ENCODE measurements at places on chromosomes 7 and 10.

DNA sequence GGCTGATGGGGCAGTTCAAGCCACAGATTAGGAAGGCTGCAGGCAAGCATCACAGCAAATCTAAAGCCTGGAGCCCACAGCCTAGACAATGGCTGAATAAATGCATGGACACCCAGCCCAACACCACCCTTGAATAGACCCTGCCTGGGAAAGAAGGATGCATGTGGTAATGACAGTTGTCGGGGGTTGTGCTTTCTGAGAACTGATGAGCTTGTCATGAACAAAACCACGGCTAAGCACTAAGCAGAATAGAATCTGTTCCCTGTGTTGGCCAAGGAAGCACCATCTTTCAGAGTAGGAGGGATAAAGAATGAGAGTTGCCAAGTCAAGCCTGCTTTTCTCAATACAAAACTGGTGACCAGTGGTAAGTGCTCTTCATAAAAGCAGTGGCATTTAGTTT is 66.1 kb upstream of the JCAD start:
- no peak for DNase-seq

DNA sequence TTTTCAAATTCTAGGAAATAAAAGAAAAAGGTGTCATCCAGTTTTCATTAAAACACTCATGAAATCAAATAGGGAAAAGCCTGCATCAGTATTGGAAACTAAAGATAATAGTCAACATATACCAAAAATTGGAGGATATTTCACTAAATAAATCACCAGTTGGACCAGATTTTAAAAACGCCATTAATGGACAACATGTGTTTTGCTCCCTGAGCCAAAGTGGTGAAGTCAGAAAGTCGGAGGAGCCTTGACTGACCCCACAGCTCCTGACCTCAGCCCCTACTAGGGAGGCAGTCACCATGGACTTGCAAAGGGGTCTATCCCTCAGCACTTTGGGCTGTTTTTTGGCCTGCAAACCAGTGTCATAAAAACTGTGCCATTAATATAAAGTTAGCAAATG is 98.3 kb upstream of the SEC61G start:
- DNase-seq = no peak

- DNase-seq = no peak
Observed at GRCh38 chr7:70602117-70602516, 529.8 kb upstream of the GALNT17 start.

- DNase-seq = no peak
Observed at GRCh38 chr7:135602304-135602703, 44.6 kb downstream of the NUP205 start.

DNA sequence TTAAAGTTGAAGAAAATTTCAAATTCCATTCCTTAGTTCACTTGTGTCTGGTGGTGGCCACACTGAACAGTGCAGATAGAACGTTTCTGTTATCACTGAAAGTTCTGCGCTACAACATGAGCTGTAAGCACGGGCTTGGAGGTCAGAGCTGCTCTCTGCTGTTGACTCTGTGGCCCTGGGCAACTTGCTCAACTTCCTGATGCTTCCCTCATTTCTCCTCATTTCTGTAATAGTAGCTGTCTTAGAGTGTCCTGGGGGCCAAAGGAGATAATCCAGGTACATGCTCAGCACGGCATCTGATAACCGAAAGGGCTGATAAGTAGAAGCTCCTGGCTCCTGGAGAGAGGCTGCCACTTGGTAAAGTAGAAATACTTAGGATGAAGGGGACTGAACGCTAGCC is 92.3 kb upstream of the DUSP5 start:
- no peak for DNase-seq

DNA sequence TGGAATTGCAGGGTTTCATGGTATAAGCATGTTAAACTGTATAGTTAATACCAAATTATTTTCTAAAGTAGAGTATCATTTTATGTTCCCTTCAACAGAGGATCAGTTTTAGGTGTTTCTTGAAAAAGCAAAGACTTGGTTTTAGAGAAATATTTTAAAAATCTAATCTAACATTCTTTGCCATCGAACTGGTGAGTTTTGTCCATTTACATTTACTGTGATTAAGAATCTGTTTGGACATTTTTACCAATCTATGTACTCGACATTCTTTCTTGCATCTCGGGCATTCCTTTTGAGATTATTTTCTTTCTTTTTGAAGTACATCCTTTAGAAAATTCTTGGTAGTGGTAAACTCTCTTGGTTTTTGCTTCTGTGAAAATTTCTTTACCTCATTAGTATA is 114.7 kb upstream of the FAM133B start:
- no peak for DNase-seq

GRCh38 chr7:82477733-82478515 is 34.3 kb upstream of the CACNA2D1 start:
- DNase-seq = peak; percentile 66

DNA sequence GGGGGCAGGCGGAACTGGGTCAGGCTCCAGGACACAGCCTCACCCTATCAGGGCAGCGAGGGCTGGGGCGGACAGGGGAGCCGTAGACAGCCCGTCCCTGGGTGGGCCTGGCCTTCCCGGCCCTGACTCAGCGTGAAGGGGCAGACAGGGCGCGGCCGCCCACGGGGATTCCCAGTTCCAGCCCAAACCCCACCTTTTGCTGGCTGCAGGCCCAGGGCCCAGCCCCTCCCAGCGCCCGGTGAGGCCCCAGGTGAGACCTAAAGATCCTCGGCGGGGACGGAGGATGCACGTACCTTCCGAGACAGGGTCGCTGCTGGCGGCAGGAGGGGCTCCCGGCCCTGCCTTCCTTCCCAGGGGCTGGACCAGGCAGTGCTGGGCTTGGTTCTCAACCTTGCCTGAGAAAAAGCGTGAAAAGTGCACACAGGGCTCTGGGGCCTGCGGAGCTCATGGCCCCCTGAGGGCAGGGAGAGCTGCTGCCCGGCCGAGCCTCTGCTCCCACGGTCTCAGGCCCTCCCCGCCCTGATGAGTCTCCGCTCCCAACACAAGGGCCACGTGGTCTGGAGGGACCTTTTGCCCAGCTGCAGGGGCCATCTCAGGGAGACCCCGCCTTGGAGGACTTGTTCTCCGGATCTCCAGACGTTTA is 43.9 kb upstream of the DNAJB6 start:
- no peak for DNase-seq

- no peak for DNase-seq
Observed at GRCh38 chr7:85220023-85220422, 33.2 kb upstream of the SEMA3D start.

DNA sequence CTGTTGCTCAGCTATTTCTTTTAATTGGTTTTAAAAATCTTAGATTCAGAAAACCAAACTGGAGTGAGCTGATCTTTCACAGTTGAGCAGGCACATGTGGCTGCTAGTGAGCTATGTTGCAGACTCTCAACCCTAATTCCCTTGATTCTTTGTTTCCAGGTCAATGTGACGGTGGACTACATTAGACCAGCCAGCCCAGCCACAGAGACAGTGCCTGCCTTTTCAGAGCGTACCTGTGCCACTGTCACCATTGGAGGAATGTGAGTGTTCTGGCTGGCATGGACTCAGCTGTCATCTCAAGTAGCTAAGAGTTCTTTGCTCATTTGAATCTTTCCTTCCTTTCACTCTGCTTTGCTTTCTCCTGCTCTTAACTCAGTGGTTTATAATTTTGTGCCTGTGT is 187.1 kb downstream of the LRRC4 start:
- peak; percentile 18 for DNase-seq

GRCh38 chr10:14476641-14477407 is 146.1 kb upstream of the FRMD4A start:
- no peak for DNase-seq

- peak; percentile 92 for DNase-seq
Observed at GRCh38 chr7:158325530-158326381, 261.9 kb downstream of the PTPRN2 start.

DNA sequence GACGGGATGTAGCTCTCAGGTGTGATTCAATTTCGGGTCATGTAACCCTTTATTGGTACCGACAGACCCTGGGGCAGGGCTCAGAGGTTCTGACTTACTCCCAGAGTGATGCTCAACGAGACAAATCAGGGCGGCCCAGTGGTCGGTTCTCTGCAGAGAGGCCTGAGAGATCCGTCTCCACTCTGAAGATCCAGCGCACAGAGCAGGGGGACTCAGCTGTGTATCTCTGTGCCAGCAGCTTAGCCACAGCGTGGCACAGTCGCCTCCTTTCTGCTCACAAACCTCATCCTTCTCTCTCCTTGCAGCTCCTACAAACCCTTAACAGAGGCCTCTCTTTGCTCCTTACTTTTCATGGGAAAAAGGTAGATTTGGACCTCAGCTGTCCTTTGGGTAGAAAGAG is 197.5 kb upstream of the PRSS58 start:
- no peak for DNase-seq

- no peak for DNase-seq
Observed at GRCh38 chr10:12180221-12180974, 15.3 kb downstream of the NUDT5 start.

- DNase-seq = no peak
Observed at GRCh38 chr7:57364933-57365710, 84.9 kb upstream of the ZNF716 start.

DNA sequence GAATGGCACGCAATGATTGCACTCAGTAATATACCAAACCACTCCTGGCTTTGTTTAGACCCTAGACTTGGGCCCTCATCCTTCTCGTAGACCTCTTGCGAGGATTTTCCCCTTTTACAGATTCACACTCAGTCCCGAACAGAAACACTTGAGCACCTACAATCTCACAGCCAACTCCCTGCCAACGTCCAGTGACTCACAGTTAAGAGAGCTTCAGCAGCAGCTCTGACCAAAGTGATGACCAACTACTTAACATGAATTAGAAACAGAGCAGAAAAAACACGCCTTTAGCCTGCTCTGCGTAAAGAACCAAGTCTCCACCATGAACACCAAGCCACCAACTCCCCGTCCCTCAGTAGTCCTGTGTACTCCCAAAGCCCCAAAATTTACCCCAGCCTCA is 2.2 kb downstream of the DNAJC30 start:
- no peak for DNase-seq

- no peak for DNase-seq
Observed at GRCh38 chr7:11751315-11751714, 80.7 kb downstream of the THSD7A start.

DNA sequence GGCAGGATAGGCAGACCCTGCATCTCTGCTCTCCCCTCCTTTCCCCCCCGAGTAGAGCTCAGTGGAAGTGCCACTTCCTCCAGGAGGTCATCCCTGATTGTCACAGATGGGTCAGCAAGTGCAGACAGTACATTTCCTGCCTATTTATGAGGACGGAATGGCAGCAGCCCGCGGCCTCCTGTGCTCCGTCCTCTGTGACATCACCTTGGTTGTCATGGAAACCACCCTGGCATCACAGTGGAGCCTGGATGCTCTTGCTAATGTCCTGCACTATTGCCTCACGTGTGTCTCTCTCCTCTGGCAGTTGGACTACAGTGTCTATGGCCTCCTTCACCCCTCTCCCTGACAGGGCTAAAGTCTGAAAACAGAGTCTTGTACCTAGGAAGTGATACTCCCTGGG is 148.6 kb downstream of the SH3PXD2A start:
- DNase-seq = no peak

DNA sequence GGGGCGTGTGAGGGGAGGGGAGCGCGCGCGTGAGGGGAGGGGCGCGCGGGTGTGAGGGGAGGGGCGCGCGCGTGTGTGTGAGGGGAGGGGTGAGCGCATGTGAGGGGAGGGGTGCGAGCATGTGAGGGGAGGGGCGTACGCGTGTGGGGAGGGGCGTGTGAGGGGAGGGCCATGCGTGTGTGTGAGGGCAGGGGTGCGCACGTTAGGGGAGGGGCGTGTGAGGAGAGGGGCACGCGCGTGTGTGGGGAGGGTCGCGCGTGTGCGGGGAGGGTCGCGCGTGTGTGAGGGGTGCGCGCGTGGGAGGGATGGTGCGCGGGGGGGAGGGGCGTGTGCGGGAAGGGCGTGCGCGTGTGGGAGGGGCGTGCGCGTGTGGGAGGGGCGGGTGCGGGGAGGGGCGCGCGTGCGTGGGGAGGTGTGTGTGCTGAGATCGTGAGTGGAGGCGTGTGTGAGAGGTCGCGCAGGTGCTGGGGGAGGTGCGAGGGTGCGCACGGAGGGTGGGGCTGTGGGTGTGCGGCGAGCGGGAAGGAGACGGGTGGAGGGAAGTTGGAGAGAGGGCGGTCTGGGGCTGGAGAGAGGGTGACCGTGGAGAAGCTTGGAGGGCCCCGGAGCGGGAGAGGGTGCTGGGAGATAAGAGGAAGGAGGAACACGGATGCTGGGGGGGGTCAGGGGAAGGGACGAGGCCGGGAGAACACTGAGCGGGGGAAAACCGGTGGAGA is 19.7 kb downstream of the MXI1 start:
- DNase-seq = peak; percentile 28

DNA sequence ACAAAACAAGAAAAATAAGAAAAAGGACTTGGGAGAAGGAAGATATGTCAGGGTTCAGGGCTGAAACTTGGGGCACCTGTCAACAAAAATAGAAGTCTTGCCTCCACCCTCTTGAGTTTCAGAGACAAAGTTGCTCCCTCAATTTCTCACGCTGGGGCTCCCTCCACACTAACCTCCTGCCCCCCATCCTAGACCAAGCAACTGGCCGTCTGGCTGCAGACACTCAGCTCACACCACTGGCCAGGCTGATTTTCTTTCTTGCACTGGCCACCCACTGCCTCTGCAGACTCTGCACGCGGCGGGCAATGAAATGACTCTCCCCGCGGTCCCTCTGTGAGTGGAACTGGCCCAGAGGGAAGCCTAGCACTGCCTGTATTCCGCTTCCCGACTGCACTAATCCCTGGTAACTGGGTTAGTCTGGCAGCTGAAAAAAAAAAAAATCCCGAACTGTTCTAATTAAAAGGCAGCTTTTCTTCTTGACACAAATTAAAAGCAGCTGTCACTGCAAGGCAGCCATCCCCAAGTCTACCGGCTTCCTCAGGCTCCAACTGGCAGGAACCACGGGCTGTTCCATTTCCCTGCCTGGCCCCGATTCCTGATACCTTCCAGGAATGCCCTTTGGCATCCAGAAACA is 83.5 kb downstream of the SPDYE5 start:
- DNase-seq = no peak

GRCh38 chr7:104794589-104794988 is 219.4 kb upstream of the KMT2E start:
- no peak for DNase-seq

GRCh38 chr10:119250641-119251314 is 43.4 kb downstream of the GRK5 start:
- no peak for DNase-seq

- DNase-seq = no peak
Observed at GRCh38 chr7:123782071-123782798, 33.4 kb upstream of the WASL start.

DNA sequence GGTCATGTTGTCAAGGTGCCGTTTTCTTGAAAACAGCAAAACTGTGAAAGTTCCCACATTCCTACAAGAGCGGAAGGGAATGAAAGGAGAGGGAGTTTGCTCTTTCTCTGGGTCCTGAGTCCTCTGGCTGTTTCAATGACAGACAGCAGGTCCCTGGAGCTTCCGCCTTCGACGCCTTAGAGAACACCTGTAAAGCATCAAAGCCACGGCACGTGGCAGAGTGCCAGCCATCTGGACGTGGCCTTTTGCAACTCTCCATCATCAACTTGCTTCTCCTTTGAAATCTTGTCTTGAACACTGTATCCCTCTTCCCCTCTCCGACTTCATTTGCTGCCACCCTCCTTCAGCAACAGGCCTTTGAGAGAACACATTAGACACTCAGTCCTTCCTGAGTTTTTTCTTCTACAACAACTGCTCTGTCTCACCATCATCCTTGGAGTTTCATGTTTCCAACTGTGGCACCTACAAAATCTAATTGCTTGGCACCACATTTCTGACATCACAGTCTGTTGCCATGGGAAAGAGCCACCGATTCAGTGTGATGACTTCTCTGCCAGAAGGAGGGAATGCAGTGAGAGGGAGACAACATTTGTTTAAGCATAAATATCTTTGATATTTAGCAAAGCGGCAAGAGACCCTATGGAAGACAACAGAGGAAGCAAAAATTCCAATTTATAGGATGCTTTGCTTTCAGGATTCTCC is 204.9 kb upstream of the PTER start:
- no peak for DNase-seq

Data from DMS79 treated with DMSO at 0.1 percent for 48 hours (cell line).